CD4-positive, alpha-beta T cell treated with Interleukin-21 for 1 hour (primary cell): ENCODE measurements at places on chromosomes 6 and 20.

DNA sequence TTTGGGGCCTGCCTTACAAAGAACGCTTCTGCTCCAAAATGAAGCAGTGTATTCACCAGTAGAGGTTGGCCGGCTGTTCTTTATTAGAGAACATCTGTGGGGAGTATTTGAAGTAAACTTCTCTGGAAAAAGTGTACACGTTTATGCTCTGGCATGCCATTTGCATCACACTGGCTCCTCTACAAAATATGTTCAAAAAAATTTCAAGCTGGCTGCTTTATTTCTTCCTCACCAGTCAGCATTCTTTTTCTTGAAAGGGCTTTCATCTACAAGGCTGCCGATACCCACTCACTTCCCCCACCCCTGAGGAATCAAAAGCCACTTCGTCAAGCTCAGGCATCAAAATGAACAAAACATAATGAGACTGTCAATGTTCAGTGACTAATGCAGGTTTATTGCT is 294.1 kb downstream of the TFAP2B start:
- no peak for DNase-seq

- DNase-seq: no peak
Observed at GRCh38 chr20:57837208-57838035, 127.6 kb upstream of the PMEPA1 start.

DNA sequence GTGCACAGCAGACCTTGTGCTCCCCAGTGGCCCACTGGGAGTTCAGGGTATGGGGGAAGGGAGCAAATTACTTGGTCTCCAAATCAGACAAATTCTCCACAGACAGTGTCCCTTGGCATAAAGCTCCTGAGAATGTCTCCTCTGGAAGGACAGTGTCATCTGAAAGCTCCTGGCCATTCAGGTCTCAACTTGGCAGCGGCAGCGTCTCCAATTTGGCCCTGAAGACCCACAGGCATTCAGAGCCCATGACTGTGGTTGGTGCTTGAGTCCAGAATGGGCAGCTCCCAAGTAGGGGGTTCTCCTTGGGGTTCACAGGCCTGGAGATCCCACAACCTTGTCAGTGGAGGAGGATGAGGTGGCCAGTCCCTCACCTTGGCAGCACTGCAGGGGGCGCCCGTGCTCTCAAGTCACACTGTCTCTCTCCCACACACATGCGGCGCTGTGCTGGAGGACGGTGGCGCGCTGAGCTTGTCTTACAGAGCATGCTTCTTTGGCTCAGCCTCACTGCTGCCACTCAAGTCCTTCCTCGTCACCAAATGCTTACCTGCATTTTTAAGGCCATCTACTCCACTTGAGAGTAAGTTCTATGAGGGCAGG is 20.7 kb downstream of the DYNLRB1 start:
- DNase-seq: peak; percentile 54

DNA sequence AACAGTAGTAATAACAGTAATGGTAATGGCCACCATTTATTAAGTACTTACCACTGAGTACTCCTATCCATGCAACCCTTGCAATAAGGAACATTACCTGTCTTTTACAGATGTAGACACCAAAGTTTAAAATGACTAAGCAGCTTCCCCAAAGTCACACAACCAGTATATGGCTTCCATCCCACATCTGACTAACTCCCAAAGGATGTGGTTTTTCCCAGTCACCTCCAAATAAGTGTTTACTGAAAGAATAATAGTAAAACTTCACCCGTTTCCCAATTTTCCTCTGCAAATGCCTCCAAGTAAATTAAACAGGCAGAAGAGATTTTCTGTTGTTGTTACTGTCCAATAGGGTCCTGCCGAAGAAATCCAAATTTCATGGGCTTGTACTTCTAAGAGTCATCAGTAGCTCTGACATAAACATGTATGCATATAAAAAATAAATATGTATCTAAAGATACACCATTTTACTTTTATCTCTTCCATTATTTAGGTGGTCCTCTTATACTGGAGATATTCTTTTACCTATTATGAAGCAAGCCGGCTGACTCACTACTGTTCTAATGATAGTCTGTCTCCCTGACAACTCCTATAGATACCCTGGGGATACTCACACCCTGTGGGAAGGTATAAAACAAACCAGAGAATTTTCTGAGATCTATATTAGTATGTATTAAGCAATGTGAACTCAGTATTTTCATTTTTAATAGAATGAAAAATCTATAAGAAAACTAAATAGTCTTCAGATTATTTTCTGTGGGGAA is 77.9 kb upstream of the ID4 start:
- no peak for DNase-seq

DNA sequence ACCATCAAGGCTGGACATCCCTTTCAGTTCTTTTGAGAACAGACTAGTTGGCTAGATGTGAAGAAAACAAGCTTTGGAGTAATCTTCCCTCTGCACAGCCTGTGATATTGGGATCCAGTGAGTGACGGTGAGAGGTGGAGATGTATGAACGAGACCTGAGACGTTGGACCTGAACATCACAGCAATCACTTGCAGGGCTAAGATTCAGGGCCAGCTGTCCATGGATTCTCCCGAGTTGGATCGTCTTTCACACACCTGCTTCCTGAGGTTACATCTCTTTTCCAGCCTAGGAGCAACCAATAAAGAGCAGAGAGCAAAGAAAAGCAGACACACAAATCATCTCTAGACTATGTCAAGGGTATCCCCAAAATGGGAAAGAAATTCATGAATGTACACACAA is 30.0 kb upstream of the TMEM14A start:
- no peak for DNase-seq
